GM12878 (cell line): ENCODE measurements at places on chromosomes 7 and 10. TPM values are rescaled to one million over a fixed set of nuclear protein-coding genes. Genes with fewer than 3 reads are reported as not detected.

TMEM178B gene
- not detected in 2 replicates for polyA plus RNA-seq

TMUB1 gene
- 34.2 and 41.3 TPM in 2 replicates for polyA plus RNA-seq

KIAA1217 gene
- polyA plus RNA-seq = 2.2 TPM in 2 replicates

ATP5MK gene
- 1,045 TPM in 2 replicates for polyA plus RNA-seq

FAM180A gene
- polyA plus RNA-seq = not detected in 2 replicates

CYP2C18 gene
- 0.19 TPM in 1 of 2 replicates, not detected in the other for polyA plus RNA-seq

OR2A12 gene
- not detected in 2 replicates for polyA plus RNA-seq

GRCh38 chr10:109902992-109903947, 20.0 kb downstream of the XPNPEP1 start:
- DNase-seq = no peak

GRCh38 chr10:97224483-97225435, 39.0 kb upstream of the SLIT1 start:
- no peak for DNase-seq

DNA sequence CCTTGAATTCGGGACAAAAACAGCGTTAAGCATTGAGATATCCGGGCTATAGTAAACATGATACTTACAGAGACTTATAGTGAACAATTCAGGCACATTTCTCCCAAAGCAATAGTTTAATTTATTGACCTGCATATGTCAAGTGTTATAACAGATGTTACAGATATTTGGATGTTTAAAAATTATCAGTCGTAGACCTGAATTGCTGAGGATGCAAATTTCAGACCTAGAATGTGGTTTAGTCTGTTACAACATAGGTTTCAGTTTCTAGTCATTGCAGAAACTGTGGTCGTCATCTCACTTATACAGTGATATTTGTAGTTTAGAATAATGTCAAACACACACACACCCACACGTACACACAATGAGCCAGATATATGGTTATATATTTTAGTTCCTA, 85.2 kb downstream of the VTI1A start:
- DNase-seq = peak; percentile 71

GRCh38 chr7:151274396-151274795, 25.9 kb upstream of the SMARCD3 start:
- no peak for DNase-seq

DNA sequence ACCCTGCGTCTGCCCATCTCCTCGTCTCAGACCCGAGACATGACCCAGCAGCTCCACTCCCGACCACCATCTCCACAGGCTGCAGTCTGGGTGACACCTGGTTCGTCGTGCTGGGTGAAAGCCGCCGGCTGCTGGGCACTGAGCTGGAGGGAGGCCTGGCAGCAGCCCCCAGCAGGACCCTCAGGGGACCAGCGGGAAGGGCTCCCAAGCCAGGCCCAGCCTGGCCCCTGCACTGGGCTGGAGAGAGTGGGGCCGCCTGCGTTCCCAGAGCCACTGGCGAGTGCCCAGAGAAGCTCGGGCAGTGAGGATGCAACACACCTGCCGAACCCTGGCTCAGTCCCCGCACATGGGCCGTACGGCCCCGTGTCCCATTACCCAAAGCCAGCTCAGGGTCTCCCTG, 21.3 kb downstream of the CFAP46 start:
- no peak for DNase-seq

DNA sequence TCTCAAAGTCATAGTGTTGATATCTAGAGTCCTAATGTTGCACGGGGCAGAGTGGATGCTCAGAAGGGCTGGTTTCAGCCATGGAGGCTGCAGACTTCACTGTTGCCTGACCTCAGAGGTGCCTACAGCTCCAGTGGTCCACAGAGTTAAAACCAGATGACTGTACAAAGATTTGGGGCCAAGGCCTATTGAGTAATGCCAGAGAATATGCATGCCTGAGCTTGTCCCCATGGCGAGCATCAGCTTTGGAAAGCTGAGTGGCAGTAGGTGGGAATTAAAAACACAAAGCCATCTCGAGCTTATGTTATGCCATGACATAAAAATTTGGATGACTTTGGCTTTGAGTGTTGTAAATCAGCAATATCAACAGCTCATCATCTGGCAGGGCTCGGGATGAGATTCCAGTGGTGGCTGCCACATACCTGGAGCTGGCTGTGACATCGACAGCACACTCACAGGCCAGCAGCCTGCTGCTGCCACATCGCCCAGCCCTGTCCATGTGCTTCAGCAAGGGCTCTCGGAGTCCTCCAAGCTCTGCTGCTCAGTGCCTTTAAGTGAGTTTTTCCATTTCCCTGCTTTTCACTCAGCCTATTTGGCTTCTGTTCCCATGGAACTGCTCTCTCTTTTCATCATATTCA, 379.6 kb downstream of the TNS3 start:
- DNase-seq = no peak

DNA sequence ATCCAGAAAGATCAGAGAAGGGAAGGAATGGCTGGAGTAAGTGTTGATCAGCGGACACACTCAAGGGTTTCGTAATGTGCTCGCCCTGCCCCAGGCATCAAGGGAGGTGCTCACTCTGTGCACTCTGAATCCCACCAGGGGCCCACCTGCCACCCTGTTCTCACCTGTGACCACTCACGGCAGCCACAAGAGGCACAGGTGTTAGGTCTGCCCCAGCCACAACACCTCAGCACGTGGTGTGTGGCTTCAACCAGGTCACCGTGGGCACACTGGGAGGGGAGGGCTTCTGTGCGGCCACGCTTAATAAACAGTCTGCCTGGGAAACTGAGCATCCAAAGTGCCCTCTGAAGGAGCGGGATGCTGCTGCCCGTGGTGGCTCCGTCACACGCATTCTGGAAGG, 49.8 kb downstream of the CUX1 start:
- DNase-seq = no peak

- no peak for DNase-seq
Observed at GRCh38 chr7:158911145-158911544, 54.8 kb downstream of the DYNC2I1 start.

- DNase-seq = no peak
Observed at GRCh38 chr7:31338706-31339105, 1.8 kb downstream of the NEUROD6 start.

DNA sequence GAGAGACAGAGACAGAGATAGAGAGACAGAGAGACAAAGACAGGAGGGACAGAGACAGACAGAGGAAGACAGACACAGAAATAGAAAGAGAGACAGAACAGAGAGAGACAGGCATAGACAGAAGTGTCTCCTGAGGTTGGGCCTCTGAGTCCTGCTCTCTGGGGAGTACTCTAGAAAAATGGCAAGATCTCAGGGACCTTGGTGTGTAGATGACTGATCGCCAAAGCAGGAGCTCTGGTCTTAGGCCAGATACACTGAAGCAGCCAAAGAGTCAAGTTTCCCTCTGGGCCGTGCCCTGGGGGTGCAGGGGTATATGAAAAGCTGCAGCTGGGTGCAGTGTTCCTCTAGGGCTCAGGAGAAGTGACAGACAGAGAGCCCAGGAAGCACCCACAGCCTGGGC, 176.6 kb upstream of the TNS3 start:
- DNase-seq = no peak

- no peak for DNase-seq
Observed at GRCh38 chr7:124796771-124797170, 31.2 kb upstream of the GPR37 start.

DNA sequence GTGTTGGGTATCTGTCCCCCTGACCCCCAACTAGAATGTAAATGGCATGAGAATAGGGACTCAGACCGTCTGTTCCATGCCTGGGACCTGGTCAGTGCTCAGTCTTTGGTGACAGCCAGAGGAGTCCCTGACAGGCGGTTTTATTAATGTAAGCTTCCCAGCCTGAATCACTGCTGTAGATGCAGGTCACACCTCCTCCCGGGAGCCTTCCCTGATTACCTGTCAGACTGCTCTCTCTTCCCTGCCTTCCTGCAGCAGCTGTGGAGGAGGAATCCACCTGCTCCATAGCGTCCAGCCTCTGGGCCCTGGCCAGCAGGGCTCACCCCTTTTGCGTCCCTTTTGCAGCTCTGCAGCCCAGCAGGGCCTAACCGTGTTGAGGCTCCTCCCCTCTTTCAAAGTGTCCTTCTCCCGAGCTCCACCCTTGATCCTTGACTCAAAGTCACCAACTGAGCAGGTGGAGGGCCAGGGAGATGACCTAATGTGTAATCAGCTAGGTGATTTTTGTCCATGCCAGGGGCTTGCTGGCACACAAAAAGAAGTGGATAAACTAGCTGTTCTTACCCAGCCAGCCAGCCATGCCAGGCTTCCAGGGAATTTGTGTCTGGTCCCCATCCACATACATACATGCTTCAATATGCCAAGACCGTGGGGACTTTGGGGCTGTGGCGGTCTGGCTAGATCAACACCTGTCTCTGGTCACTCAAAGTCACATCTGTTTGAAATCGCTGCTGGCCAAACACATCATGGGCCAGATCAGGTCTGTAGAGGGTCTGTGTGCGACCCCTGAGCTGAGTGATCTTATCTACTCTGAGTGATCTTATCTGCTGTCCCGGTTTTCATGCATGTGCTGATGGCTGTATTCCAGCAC, 195.1 kb downstream of the CCDC3 start:
- DNase-seq = no peak

DNA sequence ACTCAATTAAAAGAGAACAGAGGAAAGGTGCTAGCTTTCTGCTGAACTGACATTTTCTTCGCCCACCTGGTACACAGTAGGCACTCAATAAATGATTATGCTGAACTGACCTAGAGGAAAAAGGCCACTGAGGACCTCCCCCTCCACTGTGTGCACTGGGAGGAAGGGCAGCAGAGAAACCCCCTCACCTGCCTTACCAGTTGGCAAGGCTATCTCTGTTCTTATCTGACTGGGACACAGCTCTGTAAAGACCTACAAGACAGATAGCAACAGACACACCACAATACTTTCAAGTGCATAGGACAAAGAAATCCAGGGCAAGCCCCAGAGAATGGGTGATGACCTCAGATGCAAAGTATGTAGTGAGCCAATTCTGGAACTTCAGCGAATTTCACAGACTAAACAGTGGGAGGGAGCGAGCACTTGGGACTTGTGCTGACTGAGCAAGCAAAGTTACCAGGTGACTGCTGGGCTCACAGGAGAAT, 30.4 kb downstream of the PDLIM1 start:
- no peak for DNase-seq

DNA sequence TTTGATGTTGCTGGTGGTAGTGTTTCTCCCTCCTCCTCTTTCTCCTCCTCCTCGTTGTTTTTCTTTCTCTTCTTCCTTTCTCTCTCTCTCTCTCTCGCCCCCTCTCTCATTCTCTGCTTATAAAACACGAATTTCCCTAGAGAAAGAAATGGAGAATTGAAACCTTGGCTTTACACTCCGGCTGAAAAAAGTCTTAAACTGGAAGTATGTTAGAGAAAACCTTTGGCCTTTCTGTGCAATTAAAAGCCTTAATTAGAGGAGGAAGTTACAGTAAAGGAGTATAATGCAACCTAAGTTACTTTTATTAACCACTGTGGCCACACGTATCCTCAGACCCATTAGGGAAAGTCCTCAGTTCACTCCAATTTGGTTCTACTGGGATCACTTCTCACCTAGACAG, 501.7 kb upstream of the SORCS1 start:
- no peak for DNase-seq

GRCh38 chr10:17836942-17837341, 27.8 kb downstream of the MRC1 start:
- no peak for DNase-seq
